Aortic smooth muscle cell (primary cell): ENCODE measurements at places on chromosomes 2 and 18. TPM values are rescaled to one million over a fixed set of nuclear protein-coding genes. Genes with fewer than 3 reads are reported as not detected.

Gene TWIST2
- total RNA-seq: 17.8 and 28.1 TPM in 2 replicates

Gene SLC16A14
- total RNA-seq: 3.2 and 6.2 TPM in 2 replicates

Gene LYG2
- not detected in 2 replicates for total RNA-seq

Gene LYPD6
- 0.06 and 0.13 TPM in 2 replicates for total RNA-seq

Gene PIGN
- total RNA-seq: 62.4 and 66.7 TPM in 2 replicates

Gene FOXD4L1
- 0.06 and 0.13 TPM in 2 replicates for total RNA-seq

Gene DNER
- total RNA-seq: 0.26 and 0.37 TPM in 2 replicates

Gene SLC38A11
- total RNA-seq: 0.06 TPM in 1 of 2 replicates, not detected in the other

Gene RGPD4
- total RNA-seq: under 0.01 TPM in 1 of 2 replicates, not detected in the other
